ENCODE measurements at places on chromosomes 4 and X.

GRCh38 chr4:89829470-89830138 lies 7.4 kb downstream of the SNCA start:
- no peak for DNase-seq

GRCh38 chr4:152032722-152033131 lies 271.9 kb upstream of the GATB start:
- no peak for DNase-seq

GRCh38 chr4:121711263-121712000 lies 14.7 kb upstream of the ANXA5 start:
- no peak for DNase-seq

- peak; percentile 4 for DNase-seq
Observed at GRCh38 chrX:132612821-132613564, 124.2 kb upstream of the MBNL3 start.

DNA sequence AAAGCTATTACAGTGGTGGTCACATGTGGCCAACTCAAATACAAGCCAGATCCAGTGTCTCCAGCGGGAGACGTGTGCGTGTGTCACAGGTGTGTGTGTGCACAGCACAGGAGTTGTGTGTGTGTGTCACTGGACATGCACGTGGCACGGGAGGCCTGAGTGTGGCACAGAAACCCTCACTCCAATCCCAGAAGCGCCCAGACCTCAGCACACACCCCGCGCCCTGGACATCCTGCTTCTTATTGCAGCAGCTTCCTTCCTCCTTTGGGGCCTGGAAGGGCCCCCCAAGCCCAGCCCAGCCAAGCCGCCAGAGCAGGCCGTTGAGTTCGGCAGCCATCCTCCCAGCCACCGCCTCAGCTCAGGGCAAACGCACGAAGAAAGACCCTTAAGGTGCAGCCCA lies 37.9 kb downstream of the ACOX3 start:
- no peak for DNase-seq

DNA sequence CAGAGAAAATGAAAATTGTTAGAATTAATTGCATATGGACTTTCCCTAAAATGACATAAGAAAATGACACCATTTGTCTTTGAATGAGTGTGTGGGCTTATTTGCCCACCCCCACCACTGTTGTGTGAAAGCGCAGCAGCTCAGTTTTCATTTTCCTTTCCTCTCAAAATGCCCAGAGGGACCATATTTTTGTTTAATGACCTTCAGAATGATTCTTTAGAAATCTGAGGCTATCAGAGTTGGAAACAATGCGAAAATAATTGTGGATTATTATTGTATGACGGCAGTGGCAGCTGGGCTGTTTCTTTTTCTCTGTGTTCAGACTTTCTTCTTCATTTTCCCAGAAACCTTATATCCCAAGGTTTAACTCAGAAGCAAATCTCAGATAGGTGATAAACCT lies 44.6 kb upstream of the TEX13A start:
- no peak for DNase-seq

DNA sequence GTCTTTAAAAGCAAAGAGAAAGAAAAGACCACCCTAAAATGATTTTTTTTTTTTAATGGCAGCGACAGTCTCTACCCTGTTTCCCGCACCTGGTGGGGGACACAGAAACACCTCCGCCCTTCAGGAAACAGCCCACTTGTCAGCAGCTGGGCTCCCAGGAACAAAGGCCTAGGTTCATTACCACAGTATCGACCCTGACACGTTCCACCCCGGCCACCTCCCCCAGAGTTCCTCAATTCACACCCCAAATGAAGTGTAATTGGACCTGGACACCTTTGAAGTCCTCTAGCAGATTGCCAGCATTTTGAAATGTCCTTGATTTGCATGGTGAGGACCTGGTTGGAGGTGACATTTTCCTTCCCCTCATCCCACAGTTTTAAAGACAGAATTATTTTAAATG lies 175.0 kb upstream of the BCOR start:
- DNase-seq = no peak

GRCh38 chr4:55993994-55994663 lies 45.4 kb downstream of the CEP135 start:
- no peak for DNase-seq

- no peak for DNase-seq
Observed at GRCh38 chrX:84724576-84724975, 222.3 kb upstream of the HDX start.

DNA sequence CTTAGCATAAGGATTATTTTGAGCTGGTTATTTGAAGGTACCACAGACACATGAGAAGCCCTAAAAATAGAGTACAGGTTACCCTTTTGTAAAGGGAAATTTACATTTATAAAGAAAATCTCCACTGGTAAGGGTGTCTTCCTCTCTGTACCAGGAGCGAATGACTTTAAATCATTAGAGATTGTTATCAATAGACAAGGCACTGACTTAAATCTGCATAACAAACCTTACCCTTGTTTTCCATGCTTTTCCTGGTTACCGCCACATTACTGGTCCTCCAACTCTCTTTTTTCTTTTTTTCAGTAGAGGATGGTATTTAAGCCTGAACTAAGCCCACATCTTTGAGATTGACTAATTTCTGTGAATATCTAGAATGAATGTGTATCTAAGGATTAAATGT lies 129.8 kb downstream of the SLC7A11 start:
- no peak for DNase-seq

GRCh38 chr4:76430519-76431388 lies 4.3 kb upstream of the SHROOM3 start:
- DNase-seq = no peak

DNA sequence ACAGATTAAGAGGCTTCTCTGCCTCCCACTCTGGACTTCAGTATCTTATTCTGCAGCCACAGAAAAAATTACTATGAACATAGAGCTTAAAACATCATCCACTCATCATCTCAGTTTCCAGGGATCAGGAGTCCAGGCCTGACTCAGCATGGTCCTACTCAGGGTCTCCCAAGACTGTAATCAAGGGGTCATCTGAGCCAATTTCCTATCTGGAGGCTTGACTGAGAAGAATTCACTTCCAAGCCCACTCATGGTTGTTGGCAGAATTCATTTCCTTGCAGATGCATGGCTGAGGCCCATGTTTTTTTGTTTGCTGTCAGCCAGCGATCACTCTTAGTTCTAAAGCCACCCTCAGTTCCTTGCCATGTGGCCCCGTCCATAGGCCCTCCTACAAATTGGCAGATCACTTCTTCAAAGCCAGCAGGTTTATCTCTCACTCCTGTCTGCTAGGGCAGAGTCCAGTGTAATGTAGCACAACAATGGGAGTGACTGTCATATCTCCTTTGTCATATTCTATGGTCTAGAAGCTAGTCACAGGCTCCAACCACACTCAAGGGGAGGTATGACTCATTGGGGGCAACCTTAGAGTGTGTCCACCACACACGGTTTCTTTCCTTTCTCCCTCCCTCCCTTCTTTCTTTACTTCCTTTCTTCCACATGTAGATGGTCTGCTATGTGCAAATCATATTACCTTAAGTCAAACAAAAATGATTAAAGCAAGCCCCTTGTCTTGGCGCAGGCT lies 251.6 kb downstream of the QDPR start:
- DNase-seq = no peak

Data from activated CD8-positive, alpha-beta memory T cell treated with anti-CD3 and anti-CD28 coated beads for 1 hour (primary cell).